ENCODE measurements at places on chromosomes 3 and 15.

GRCh38 chr3:16388850-16389441 lies 123.9 kb downstream of the OXNAD1 start:
- DNase-seq: no peak

- DNase-seq: no peak
Observed at GRCh38 chr3:99714146-99714545, 75.8 kb downstream of the COL8A1 start.

- DNase-seq: no peak
Observed at GRCh38 chr3:111236836-111237713, 165.5 kb downstream of the NECTIN3 start.

DNA sequence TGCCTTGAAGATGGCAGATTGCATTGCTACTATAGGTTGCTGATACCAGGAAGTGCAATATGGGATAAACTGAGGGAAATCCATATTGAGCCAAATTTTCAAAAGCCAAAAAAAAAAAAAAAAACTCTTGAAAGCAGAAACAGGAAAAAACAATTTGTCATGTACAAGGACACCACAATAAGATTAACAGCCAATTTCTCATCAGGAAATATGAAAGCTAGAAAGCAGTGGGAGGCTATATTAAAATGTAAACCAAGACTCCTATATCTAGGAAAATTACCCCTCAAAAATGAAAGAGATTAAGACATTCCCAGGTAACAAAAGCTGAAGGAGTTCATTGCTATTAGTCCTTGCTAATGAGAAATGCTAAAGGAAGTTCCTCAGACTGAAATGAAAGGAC lies 462.8 kb upstream of the DPH6 start:
- no peak for DNase-seq

DNA sequence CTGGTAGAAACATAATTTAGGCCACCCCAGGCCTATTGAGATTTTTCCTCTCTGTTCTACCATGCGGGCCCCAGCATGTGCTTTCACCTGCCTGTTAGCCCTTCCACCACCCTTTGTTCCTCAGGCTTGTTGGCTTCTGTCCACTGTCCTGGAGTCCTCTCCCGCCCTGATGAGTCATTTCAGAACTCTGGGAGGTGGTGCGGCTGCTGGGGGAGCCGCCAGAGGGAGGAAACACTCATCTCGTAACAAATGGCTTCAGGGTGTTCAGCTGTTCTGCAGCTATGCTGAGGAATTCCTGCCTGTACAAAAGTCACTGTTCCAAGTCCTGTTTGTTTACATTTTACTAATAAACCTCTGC lies 36.3 kb downstream of the LRTM1 start:
- DNase-seq: no peak

GRCh38 chr3:64655160-64655559 lies 32.6 kb downstream of the ADAMTS9 start:
- no peak for DNase-seq

- DNase-seq: no peak
Observed at GRCh38 chr3:99865321-99865720, 47.7 kb downstream of the CMSS1 start.

DNA sequence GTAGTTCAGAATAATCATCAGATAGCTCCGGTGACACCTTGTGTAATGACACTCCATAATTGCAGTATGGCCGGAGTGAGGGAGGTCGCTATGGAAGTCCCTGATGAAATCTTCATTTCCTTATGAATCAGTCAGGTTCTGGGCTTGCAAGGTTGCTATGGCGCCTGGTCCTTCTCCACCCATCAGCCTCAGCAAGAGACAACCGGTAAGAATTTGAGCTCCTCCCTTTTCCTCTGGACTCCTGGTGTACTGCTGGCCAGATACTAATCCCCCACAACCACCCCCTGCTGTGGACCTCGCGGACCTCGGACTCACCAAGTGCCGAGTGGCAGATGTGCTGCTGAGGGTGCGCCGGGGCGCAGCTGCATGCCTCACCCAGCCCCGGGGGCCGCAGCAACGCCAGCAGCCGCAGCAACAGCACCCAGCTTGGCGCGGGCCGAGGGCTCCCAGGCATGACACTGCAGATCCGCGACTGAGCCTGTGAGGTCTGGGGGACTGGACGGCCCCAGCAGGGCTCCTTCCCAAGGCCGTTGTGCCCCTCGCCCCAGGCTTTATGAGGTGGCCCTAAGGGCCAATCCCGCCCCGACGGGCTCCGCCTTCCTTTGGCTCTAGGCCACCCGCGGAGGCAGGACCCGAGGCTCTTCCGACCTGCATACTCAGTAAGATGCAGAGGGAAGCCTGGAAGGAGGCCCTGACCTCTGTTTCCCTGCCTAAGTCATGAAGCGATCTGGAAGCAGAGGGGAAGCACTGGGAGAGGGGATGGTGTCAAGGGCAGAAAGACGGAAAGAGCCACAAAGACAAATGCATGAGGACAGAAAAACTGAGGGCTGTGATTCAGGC lies at the start of gene TIMP4:
Gene TIMP4, minus strand, starts transcription at position 526 of the 840 bp plus-strand sequence. Its CDS starts 72 bp downstream, at position 454.
- DNase-seq: no peak

- no peak for DNase-seq
Observed at GRCh38 chr3:19954676-19955075, 7.8 kb downstream of the RAB5A start.

GRCh38 chr3:81910244-81910852 lies 148.9 kb upstream of the GBE1 start:
- no peak for DNase-seq

- no peak for DNase-seq
Observed at GRCh38 chr3:98732286-98733052, 30.7 kb upstream of the ST3GAL6 start.

Measured in stimulated activated CD4-positive, alpha-beta T cell treated with anti-CD3 and anti-CD28 coated beads, Interleukin-4, amount 100 ng/mL, for 4 hours (primary cell).